ENCODE measurements at places on chromosomes 7 and 10.

DNA sequence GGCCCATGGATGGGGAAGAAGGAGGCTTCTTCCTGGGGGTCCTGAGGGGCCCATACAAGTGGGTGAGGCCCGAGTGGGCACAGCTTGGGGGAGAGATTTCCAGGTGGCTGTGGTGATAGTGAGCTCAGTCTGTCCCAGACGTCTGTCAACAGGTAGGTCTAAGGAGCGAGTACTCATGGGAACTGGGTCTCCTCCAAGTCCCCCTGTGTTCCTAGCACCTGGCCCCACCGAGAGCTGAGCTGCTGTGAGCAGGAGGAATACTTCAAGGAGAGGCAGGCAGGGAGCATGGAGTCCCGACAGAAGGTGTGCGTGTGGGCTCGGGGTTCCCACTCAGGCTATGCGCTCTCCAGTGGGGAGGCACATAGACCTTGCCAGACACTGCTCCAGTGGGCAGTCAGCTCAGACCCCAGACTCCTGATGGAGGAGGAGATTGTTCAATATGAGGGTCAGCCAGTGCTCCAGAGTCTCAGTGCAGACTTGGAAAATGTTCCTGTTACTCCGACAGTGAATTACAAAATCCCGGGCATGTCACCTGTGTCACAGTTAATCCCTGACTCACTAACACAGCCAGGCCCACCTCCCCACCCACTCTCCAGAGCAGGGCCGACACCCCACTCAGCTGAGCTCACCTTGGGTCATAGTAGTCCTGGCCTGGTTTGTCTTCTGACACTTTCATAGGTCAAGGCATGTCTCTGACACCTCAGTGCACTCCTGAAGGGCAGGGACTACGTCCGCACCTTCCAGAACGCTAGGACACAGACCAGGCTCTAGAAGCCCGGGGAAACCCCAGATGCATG, 28.2 kb upstream of the C10orf53 start:
- DNase-seq = no peak

GRCh38 chr7:135300913-135301765, 67.5 kb downstream of the STRA8 start:
- DNase-seq = no peak

DNA sequence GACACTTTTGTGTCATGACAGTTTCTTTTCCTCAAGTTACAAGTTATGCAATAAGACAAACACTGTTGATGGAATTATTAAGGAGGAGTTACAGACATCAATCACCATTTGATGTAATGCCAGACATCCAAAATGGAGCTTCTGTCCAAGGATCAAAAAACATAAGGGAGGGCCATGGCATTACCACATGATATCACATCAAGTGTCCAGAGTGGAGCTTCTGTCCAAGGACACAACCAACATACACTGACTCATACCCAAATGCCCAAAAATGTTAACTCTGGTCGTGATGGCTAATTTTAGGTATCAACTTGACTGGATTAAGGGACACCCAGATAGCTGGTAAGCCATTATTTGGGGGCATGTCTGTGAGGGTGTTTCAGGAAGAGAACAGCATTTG, 140.4 kb downstream of the DOCK4 start:
- DNase-seq = no peak

- DNase-seq = no peak
Measured at GRCh38 chr10:48504141-48504885, 100.6 kb downstream of the ARHGAP22 start.

DNA sequence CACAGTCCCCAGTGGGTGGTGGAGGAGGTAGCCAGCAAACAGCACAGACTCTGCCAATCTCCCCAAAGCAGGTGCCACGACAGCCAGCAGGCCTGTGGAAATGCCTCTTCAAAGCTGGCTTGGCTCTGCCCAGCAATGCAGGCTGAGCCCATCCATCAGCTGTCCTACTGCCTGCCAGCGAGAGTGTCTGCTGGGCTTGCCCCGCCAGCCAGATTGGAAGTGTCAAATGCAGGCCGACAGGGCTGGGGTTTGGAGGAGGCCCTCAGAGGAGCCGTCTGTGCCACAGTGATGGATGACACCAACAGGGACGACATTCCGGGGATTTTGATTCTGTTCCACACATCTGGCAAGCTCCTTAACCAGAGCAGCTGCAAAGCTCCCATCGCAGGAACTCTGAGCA, 16.7 kb downstream of the HABP2 start:
- DNase-seq = no peak

DNA sequence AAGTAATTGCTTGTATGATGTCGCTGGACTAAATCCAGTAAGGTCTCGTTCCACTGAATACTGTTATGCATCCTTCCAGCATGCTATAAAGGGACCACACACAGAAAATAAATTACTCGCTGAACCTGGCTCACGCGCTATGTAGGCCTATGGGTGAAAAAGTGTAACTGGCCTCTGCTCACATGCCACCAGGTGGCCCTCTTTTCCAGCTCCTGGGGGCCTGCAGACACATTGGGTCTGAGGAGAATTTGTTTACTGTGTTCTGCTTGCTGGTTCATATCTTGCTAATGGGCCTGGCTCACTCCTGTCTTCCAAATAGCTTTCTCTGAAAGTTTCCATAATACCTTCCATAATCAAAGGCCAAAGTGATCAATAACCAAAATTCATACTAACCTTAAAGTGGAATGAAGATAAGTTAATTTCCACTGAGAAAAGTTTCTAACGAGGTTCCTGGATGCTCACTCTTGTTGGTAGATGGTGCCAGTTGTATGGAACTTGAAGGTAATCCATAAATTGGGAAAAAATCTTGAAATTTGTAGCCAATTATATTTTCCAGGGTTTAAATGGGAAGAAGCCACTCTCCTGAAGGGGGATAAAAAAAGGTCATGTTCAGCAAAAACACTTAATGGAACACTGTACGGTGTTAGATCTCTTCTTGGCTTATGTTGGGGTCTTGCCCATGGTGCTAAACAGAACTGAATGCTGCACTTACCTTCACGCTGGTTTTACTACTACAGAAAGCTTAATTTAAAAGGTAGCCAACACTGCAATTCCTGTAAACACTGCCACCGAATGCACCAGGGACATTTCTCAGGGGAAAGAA, 27.0 kb upstream of the ZPBP start:
- DNase-seq = no peak

DNA sequence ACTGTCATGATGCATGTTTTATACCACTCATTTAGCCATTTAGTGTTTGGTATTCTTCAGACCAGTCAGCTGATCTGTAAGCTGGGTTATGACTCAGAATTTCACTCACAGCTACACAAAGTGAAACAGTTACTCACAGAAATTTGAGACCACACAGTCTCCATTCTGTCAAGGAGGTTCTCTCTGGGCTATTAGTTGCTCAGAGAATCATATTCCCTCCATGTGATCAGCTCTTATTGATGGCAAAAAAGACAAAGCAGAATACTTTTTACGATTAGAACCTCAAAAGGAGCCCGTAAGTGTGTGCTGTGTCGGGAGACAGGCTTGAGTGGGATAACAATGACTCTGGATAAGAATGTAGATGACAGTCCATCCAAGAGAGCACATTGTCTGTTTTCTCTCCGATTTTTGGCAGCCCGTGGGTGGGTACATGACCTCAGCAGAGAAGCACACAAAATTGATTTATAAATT, 277.6 kb upstream of the SORCS1 start:
- DNase-seq = no peak

GRCh38 chr7:43485580-43485979, 97.3 kb upstream of the STK17A start:
- no peak for DNase-seq

- no peak for DNase-seq
Measured at GRCh38 chr10:13810568-13810967, 223.8 kb downstream of the PRPF18 start.
